ENCODE measurements at places on chromosomes 1 and 21. TPM values are rescaled to one million over a fixed set of nuclear protein-coding genes. Genes with fewer than 3 reads are reported as not detected.

The EVA1B gene
- total RNA-seq = 10.9 TPM

The PGBD5 gene
- 15.5 TPM for total RNA-seq

The PTPN7 gene
- total RNA-seq = 0.51 TPM

GRCh38 chr1:244160455-244161235 lies 109.6 kb downstream of the ZBTB18 start:
- DNase-seq = no peak

DNA sequence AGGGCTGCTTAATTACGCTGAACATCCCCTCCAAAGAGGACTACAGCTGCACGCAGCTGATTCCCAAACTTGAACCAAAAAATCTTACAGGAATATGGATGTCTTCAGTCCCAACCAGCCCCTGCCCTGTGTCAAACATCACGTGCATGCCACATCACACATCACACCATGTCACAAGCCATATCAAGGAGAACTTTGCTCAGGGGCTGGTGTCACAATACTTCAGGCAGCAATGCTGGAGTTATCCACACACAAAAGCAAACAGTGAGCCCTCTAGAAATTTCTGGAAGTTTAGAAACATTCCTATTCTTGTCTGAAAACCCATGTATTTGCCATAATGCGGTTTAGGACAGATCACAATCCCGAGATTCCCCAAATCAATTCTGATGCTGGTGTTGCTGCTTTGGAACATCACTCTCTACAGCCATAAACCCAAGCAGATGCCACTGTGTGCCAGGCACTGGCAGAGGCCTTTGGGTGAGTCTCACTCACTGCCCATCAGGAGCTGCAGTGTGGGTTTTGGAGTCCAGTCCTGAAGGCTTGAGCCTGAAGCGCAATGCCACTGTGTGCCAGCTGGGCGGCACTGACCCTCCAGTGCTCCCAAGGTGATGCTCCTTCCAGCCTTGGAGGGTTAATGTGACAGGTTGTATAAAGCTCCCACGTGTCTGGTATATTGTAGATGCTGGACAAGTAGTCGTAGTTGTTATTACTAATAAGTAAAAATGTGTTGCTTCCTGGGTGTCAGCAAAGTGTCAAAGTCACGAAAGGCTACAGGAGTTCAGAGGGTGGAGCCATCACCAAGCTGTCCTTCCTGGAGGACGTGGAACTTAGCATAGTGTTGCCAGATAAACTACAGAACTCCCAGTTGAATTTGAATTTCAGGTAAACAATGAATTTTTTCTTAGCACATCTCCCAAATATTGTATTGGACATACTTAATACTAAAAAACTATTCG lies 20.1 kb upstream of the EFNA1 start:
- no peak for DNase-seq

DNA sequence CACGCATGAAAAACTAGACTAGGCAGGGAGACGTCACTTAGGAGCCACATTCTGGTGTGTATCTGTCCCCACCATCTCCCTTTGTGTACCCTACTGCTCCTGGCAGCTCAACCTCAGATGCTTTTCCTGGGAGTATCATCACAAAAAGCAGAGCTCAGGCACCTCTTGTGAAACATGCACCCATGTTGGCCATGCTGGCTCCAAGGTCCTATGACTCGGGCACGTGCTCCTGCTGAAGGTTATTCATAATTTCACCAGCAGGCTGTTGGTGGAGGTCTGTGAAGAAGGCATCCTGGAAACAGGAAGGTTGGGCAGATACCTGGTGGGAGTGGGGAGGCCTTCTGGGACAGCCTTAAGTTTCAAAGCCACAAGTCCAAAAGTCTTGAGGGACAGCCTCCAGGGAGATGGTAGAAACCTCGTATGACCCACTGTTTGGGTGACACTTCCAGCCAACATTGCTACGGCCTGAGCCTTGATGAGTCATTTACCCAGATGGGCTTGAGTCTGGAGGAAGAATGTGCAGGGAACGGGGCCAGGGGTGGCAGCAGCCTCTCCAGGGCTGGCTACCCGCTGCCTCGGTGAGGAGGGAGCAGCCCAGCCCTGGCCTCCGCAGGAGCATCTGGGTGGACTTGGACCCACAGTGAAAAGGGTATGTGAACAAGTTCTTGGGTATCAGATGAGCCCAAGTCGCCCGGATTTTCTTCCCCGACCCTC lies 75.8 kb downstream of the PGBD5 start:
- no peak for DNase-seq

The LAD1 gene
- total RNA-seq = 2.4 TPM

DNA sequence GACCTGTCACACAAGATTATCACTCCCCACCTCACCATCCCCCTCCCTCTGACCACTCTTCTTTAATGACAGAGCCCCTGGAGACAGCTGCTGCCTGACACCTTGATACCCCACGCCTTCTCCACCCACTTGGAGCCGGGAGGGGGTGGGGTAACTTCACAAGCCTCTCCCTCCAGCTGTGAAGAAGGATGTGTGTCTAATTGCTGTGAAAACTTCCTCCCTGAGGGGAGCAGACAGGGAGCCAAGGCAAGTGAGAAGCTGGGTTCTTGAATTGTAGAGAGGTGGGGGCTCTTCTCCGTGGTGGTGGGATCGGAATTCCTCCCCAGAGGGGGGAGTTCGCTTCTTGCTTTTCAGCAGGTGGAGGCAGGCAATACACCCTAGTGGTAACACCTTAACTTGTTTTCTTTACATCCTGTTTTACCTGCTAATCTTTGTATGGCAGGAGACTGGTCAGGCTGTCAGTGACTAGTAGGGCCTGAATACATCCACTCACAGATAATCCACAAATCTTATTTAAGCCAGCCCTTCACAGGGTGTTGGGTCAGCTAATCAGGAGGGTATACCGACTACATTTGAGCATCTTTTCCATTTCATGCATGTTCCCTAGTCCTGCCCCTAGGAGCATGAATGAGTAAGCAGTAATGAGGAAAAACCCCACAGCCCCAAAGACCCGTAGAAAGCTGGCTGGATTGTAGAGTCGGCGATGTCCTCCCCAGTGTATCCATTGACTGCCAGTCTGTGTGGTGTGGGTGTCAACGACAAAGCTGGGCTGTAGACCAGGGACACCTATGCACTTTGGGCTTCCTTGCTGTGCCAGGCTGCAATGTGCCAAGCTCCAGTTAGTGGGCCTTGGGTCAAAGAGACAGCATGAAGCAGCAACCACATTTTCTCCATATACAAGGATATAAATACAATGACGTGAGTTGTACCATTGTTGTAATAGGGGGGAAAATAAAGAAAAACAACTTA lies 57.3 kb downstream of the NFASC start:
- no peak for DNase-seq

The HES2 gene
- total RNA-seq = not detected

DNA sequence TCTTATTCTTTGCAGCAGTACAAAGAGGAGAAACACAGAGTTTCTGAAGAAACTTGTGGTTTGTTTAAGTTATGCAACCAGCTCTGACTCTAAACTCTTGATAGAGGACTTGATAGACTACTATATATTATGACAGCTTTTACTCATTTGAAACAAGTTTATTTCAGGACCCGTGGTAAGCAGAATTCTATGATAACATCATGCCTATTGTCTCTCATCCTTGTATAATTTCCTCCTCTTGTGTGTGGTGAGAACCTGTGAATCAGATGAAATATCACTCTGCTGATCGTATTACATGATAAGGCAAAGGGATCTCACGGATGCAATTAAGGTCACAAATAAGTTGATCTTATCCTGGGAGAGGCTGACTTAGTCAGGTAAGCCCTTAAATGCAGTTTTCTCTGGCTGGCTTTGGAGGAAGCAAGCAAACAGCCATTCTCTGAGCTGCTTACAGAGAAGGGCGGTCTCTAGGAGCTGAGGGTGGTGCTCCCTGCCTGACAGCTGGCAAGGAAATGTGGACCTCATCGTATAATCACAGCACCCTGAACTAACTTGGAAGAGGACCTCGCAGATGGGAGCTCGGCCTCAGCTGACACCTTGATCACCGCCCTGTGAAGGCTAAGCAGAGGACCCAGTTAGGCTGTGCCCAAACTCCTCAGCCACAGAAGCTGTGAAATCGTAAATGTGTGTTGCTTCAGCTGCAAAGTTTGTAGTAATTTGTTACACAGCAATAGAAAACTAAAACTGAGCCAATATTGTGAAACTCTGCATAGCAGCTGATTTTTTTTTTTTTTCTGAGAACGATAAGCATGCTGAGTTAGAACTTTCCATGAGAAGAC lies 151.1 kb upstream of the DPT start:
- peak; percentile 49 for DNase-seq

DNA sequence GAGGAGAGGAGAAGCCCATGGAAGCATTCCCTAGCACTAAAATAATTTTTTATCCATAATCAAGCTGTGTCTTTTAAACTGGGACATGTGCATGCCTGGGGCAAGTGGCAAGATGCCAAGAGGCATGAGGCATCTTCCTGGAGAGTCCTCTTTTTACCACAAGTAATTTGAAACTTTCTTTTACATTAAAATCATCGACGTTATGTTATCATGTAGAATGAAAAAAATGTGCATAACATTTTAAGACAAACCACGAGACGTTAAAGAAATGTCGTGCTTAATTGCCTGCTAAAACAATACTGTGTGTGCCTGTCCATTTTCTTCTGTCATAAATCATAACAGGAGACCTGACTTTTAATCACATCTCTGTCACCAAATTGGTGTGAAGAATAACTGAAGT lies 1.5 kb downstream of the STYXL2 start:
- peak; percentile 55 for DNase-seq

- no peak for DNase-seq
These were observed 149.2 kb downstream of the PPIAL4G start for GRCh38 chr1:148333875-148334338.

GRCh38 chr1:168433238-168433637 lies 110.6 kb downstream of the XCL2 start:
- DNase-seq = no peak

The SLC66A1 gene
- 7.0 TPM for total RNA-seq

- no peak for DNase-seq
These were observed 16.2 kb downstream of the SLC2A1 start for GRCh38 chr1:42942444-42942843.

The INKA2 gene
- 28.5 TPM for total RNA-seq

The AMPD1 gene
- total RNA-seq = not detected

DNA sequence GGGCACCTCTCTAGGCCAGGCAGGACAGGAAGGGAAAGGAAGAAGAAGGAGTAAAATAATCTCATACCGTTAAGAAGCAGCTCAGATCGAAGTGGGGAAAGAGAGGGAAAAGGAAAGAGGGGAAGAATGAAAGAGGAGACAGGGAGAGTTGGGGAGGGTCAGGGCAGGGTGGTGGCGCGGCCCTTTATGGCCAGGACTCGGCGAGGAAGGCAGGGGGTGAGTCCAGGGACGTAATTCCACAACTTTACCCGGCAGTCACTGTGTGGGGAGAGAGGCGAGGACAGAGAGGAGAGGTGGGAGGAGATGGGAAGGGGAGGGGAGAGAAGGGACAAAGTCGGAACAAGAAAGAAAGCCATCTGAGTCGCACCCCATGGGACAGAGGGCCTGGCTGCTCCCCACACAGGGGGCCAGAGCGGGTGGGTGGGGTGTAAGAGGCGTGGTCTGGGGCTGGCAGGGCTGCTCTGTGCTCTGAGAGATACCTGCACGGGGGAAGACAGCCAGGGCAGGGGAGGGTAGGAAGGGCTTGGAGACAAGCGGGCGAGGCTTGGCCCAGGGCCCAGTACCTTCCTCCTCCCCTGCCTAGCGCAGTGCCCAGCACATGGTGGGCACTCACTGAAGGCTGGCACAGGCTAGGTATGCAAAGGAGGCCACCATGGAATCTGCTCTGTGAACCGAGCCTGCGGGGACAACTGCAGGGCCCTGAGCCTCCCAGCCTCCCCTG lies 49.4 kb downstream of the KIF21B start:
- DNase-seq = no peak

- DNase-seq = no peak
These were observed 268.2 kb upstream of the SGIP1 start for GRCh38 chr1:66265796-66266195.

The MROH9 gene
- total RNA-seq = not detected

- DNase-seq = no peak
These were observed 47.9 kb upstream of the LEPR start for GRCh38 chr1:65372557-65372956.

The SELE gene
- total RNA-seq = 0.87 TPM

DNA sequence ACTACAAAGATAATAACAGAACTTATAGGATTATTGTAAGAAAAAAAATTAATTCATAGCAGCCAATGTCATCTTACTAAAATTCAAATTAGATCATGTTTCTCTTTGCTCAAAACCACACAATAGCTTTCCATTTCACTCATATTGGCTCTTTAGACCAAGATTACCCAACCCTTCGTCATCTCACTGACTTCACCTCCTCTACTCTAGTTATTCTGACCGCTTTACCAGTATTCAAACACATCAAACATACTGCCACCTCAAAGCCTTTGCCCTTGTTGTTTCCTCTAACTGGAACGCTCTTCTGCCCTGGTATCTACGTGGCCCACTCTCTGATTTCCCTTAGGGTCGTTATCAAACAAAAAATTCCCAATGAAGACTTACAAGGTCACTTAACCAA lies 1.7 kb downstream of the ANGPTL3 start:
- no peak for DNase-seq

DNA sequence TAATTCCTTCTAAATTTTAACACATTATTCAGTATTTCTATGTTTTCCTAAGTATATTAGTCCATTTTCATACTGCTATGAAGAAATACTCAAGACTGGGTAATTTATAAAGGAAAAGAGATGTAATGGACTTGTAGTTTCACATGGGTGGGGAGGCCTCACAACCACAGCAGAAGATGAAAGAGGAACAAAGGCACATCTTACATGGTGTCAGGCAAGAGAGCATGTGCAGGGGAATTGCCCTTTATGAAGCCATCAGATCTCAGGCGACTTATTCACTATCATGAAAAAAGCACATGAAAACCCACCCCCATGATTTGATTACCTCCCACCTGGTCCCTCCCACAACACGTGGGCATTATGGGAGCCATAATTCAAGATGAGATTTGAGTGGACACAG lies 15.6 kb downstream of the GBP5 start:
- DNase-seq = no peak

GRCh38 chr1:221098471-221099405 lies 219.5 kb downstream of the HLX start:
- DNase-seq = no peak

- DNase-seq = no peak
These were observed 81.6 kb downstream of the HHIPL2 start for GRCh38 chr1:222466150-222466865.

DNA sequence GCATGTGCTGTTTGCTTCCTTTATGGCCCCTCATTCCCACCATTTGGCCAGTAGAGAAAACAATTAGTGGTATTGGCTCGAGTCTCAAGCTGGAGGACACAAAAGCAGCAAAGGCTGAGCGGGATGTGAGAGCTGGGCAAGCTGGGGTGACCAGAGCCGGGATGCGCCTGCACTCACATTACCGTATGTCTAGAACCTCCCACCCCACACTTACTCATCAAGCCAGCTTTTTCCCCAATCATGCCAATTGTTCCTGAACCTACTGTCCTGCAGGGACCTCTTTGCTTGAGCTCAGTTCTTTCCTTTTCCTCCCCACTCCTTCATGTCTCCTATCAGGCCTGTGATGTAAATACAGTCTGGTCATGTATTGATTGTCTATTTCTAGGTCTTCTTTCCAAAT lies 45.9 kb downstream of the KIRREL1 start:
- no peak for DNase-seq

DNA sequence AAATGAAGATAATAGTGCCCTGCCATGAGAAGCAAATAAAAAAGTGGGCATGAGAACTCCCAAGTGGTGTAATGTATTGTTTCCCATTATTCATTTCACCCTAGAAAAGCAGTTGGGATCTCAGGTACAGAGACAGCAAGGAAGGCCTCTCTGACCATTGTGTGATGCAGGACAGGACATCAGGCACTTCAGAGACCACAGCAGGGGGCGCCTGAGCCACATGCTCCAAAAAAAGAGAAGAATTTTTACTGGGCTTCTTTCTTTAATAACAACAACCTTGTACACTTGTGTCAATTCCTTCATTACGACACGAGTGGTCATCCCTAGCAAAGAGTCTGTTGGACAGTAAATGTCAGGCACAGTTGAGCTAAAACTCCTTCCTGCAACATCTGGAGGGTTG lies 533.3 kb downstream of the OMA1 start:
- no peak for DNase-seq

Data from Right ventricle myocardium inferior (tissue), 1 donor.